Stimulated activated CD4-positive, alpha-beta T cell treated with anti-CD3 and anti-CD28 coated beads, Interleukin-1b, Interleukin-23, amount 100 ng/mL, for 1 hour (primary cell): ENCODE measurements at places on chromosomes 11 and 22.

- no peak for DNase-seq
These were observed 199.8 kb upstream of the FAT3 start for GRCh38 chr11:92024788-92025187.

DNA sequence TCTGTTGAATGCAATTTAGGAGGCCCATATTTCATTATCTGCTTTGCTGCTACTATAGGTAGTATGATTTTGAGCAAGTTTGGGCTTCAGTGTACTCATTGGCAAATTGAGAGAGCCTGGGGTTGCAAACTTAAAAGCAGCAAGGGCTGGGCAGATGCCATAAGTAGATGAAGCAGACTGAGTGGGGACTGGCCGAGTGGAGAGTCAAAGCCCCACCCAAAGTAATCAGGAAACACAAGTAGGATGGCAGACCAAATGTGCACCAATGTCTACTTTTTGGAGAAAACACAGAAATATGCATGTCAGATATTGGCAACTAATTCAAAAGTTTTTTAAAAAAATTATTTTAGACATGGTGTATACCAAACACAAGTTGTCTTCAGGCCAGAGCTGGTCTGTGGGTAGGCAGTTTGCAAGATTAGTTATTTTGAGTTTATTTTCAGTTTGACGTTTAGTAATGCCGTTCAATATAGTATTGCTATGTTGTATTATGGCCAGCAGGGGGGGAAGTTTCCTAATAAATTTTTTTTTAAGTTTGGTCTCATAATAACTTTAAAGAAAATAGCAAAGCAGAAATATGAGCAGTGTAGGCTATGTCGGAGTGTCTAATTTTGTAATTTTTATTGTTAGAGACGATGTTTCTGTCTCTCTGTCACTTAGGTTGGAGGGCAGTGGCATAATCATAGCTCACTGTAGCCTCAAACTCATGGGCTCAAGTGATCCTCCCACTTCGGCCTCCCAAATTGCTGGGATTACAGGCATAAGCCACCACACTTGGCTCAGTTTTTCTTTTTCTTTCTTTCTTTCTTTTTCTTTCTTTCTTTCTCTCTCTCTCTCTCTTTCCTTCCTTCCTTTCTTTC, 105.1 kb downstream of the HIPK3 start:
- DNase-seq, result no peak

DNA sequence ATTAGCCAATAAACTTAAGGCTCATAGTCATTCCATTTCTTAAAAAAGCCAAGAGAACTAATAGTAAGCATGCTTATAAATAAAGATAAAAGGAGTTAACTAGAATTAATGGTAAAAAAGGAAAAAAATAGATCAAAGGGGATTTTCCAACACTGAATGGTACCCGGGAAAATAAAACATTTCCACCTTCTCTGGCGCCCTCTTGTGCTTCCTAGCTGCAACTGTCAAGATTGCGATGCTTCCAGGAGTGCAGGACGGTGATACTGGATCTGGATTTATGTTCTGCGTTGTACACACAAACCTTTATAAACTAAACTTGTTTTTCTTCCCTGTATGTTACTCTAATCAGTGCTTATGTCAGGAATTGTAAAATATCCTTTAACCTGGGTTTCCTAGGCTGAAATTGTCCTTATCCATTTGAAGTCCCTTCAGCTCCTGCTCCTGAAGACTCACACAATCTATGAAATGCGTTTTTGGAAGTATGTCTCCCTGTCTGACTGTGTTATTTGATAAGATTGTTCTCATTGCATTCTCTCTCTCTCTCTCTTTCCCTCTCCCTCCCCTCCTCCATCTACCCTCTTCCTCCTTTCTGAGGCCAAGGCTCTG, 9.6 kb upstream of the HTATIP2 start:
- no peak for DNase-seq

DNA sequence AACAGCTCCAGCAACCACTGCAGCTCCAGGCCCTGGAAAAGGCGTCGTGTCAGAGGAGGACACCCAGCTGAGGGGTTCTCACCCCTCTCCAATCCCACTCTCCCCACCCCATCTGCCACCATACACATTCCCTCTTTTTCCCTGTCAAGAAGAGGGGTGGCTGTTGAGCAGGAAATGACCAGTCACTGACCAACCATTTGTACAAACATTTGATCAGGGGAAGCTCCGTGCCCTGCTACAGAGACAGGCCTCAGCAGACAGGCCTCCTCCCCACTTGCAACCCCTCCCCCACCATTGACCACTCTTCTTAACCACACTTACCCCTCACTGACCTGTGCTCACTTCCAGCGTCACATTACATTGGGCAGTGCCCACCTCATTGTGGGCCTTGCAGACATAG, 2.3 kb upstream of the VSIG2 start:
- no peak for DNase-seq

GRCh38 chr11:35192347-35192746, 53.4 kb downstream of the CD44 start:
- no peak for DNase-seq

DNA sequence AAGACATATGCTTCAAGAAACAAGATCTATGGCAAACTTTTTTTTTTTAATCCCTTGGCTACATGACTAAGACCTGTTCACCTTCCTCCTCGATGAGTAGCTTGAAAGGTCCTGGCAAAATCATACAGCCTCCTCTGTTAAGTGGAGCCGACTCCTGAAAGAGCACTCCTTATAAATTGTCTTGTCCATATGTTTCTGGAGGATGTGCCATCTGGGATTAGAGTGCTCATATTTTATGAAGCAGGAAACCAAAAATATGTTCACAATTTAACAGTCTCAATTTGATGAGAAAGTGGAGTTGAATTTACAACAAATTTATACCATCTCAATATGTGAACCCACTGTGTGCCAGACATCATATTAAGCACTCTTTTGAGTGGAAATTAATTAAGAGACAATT, 912.1 kb upstream of the FAT3 start:
- DNase-seq, result no peak

- DNase-seq, result no peak
These were observed 125.0 kb upstream of the ARHGAP42 start for GRCh38 chr11:100562128-100562527.

GRCh38 chr22:50440544-50441249, 34.1 kb downstream of the SBF1 start:
- DNase-seq, result no peak

- no peak for DNase-seq
These were observed 20.4 kb downstream of the B3GAT1 start for GRCh38 chr11:134391656-134392055.
